ENCODE measurements at places on chromosomes 12 and 14.

DNA sequence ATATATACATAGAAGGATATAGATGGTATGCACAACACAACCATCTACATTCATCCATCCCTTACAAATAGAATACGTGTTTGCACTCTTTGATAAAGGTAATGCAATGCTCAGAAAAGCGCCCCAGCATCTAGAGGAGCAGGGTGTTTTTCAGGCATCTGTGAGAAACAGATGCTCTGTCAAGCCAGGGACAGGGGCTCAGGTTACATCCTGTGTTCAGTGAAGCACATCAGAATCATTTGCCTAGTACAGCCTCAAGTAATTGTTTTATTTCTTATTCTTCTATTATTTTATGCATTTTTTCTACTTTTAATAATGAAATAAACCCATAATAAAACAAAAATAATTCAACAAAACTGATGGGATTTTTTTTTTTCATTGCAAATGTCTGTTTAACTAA lies 50.5 kb upstream of the HIF1A start:
- DNase-seq = no peak

DNA sequence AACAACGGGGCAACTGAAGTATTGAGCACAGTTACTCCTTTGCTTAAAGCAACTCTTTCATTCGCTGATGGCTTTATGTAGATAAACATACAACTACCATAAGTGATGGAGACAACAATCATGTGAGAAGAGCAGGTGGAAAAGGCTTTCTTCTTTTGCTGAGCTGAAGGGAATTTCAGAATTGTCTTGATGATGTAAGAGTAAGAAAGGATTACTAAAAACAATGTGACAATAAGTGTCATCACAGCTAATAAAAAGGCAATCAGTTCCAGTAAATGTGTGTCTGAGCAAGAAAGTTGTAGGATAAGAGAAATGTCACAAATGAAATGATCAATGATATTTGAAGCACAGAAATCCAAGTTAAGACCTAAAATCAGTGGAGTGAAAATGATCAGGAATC lies 647 bp downstream of the OR6C70 start:
- no peak for DNase-seq

GRCh38 chr12:105451211-105451610 lies 120.7 kb downstream of the C12orf75 start:
- DNase-seq = no peak

- no peak for DNase-seq
Observed at GRCh38 chr12:8823565-8824300, 1.3 kb downstream of the A2ML1 start.

- no peak for DNase-seq
Observed at GRCh38 chr14:100471441-100472093, 115.7 kb downstream of the BEGAIN start.

DNA sequence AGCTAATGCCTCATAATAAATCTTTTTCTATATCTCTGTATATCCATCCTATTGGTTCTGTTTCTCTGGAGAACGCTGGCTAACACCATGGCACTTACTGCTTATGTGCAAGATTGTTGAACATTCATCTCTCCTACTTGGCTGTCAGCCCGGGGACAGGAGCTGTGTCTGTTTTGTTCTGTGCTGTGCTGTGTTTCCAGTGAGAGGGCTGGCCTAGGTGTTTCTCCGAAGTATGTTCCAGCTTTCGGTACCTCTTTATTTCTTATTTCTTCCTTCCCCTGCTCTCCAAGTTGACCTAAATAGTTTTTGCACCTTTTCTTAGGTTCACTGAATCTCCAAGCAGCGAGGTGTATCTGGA lies 18.8 kb upstream of the NR4A1 start:
- DNase-seq = no peak

- no peak for DNase-seq
Observed at GRCh38 chr14:32319368-32320049, 9.6 kb upstream of the AKAP6 start.

- no peak for DNase-seq
Observed at GRCh38 chr14:81007131-81007530, 51.7 kb downstream of the TSHR start.

GRCh38 chr14:67166450-67166853 lies 22.8 kb upstream of the GARIN2 start:
- DNase-seq = no peak

GRCh38 chr14:103108749-103109207 lies 14.3 kb downstream of the EXOC3L4 start:
- DNase-seq = no peak

GRCh38 chr14:42927313-42927712 lies 1320.6 kb downstream of the LRFN5 start:
- DNase-seq = no peak

Data from stimulated activated CD8-positive, alpha-beta memory T cell treated with anti-CD3 and anti-CD28 coated beads, Interleukin-15, amount 100 ng/mL, for 4 hours (primary cell).